Fibroblast of gingiva (primary cell): ENCODE measurements at places on chromosomes 4 and X.

GRCh38 chrX:14409341-14409740 is 120.0 kb upstream of the GLRA2 start:
- peak; percentile 27 for DNase-seq

DNA sequence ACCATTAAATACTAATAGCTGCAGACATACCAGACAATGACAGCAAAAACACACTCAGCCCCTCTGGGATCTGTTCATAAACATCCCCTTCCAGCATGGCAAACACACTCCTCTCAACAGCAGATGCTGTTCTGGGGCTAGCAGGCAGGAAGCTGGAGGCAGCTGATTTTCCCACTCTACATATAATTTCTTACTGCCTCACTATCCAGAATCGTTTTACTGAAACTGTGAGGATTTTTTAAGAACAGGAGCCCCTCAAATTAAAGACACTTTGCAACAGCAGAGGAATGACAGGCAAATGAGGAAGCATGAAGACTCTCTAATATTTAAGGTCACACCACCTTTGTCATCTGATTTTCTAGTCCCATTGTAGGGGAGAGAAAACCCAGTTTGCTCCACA is 2.2 kb downstream of the MAPK10 start:
- DNase-seq = no peak

DNA sequence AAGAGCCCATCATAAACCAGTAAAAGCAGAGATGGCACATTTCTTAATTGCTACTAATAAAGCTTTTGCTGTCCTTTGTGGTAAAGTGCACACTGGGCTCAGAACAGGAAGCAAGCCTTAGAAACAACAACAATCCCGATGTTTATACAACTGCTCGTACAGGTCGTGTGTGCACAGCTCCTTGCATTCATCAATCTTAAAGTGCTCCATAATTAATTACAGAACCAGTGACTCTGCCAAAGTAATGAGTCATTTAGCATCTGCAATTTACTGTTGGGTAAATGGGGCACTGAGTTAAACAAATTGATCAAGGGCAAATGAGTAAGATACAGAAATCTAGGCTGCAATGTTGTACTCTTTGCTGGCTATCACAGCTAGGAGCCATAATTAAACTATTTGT is 61.3 kb upstream of the TXK start:
- DNase-seq = peak; percentile 79

DNA sequence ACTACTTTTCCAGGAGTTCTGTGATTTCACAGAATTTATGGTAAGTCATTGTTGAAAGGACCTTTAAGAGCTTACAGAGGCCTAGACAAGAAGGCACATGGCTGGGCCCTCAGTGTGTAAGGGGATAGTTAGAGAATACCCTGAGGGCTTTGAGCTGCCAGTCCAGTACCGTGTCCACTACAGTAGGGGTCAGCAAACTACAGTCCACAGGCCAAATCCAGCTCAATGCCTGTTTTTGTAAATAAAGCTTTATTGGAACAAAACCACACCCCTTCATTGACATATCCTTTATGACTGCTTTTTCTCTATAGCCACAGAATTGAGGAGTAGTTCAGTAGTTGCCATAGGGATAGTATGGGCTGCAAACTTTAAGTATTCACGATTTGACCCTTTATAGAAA is 176.2 kb downstream of the MID1 start:
- no peak for DNase-seq

- peak; percentile 84 for DNase-seq
Observed at GRCh38 chrX:24025741-24026403, 1.1 kb downstream of the KLHL15 start.

- DNase-seq = no peak
Observed at GRCh38 chrX:120087289-120088017, 10.0 kb upstream of the RHOXF2B start.

DNA sequence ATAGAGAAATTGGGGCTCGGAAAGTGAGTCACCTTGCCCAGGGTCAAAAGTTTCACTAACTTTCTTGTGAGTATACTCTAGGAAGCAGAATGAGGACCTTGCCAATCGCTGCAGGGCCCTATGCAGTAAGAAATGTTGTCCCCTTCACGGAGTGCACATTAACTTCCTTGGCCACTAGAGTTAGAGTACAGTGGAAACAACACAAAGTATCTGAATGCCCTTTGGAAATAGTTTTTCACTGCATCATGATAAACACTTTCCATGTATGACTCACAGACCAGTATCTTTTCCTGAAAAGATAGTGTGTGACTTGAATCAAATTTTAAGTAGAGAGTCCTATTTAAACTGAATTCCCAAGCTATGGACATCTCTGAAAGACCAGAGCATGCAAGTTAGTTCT is 45.5 kb upstream of the STK26 start:
- DNase-seq = no peak

- DNase-seq = no peak
Observed at GRCh38 chr4:19152264-19152663, 1099.4 kb upstream of the SLIT2 start.

DNA sequence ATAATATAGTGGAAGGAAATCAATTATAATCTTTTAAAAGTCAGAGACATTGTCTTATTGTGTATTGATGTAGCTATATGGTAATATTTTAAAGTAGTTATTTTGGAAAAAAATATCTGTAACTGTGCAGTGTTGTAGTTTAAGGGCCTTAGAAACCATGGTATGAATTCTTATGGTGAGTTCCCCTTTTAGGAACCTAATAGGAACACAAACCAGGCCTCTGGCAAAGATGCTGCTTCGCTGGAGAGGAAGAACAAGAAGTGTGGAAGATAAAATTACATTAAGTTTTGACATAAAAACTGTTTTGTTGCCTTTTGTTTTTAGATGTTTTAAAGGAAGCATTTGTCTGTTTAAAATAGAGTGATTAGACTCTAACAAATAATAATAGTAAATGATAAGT is 10.9 kb upstream of the TMPRSS11D start:
- no peak for DNase-seq

GRCh38 chr4:54255881-54256280 is 26.8 kb downstream of the PDGFRA start:
- DNase-seq = peak; percentile 67

DNA sequence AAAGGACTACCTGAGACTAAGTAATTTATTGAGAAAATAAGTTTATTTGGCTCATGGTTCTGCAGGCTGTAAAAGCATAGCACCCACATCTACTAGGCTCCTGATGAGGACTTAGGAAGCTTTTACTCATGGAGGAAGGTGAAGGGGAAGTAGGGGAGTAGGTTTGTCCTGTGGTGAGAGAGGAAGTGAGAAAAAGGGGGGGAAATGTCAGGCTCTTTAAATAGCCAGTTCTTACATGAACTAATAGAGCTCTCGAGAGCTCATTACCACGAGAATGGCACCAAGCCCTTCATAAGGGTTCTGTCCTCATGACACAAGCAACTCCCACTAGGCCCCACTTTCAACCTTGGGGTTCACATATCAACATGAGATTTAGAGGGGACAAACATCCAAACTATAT is 125.5 kb upstream of the NRK start:
- no peak for DNase-seq

- DNase-seq = no peak
Observed at GRCh38 chr4:49002931-49003330, 16.9 kb downstream of the CWH43 start.

DNA sequence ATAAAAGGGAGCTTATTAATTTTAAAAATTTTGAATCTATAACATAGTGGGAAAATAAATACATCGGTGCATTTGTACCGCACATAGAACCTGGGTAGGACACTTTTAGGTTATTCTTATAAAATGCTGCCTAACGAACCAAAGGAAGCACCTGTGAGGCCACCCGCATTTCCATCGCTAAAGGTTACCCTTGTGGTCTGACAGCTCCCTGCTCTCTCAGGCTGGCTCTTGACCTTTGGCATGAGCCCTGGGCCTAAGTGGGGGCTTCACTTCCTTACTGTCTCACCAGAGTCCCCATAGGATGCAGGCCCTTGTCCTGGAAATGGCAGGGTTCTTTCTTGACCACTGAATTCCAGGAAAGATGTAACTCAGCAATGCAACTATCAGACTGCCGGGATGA is 46.0 kb downstream of the HADH start:
- DNase-seq = no peak

DNA sequence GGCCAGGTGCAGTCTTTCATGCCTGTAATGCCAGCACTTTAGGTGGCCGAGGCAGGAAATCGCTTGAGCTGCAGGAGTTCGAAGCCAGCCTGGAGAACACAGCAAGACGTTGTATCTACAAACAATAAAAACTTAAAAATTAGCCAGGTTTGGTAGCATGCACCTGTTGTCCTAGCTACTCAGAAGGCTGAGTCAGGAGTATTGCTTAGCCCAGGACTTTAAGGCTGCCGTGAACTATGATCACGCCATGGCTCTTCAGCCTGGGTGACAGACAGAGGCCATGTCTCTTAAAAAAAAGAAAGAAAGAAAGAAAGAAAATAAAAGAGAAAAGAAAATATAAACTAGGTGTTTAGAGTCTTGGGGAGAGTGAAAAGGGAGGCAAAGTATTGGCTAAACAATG is 96.4 kb upstream of the PDE5A start:
- no peak for DNase-seq

DNA sequence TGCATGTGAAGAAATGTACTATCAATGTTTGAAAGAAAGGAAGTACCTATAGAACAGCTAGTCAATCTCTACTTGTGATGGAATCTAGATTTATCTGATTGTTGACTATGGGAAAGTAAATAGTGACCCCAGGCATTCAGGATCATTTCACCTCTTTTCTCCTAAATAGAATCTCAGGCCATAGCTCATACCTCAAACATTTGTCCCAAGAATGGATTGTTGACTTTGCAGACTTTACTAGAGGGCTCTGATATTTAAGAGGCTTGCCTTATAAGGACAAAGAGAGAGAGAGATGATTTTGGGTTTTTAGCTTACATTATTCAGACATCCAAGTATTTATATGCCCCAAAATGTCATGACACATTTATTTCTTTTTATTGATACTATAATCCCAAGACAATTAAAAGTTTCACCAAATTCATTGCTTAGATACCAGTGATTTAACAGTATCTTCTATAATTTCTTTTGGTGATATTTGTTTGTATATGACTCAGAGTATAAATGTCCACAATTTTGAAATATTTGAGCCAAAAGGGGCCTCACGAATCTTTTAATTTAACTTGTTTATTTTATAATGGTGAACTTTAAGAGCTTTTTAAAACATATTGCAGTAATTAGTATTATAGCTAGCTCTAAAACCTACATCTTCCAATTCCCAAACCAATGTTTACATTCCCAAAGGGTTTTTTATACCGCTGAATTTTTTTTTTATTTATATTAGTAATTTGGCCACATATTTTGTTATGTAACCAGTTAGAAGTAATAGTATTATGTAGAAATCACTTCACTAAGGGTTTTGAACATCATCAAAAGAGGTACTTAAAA is 614.1 kb downstream of the PCDH7 start:
- peak; percentile 50 for DNase-seq

DNA sequence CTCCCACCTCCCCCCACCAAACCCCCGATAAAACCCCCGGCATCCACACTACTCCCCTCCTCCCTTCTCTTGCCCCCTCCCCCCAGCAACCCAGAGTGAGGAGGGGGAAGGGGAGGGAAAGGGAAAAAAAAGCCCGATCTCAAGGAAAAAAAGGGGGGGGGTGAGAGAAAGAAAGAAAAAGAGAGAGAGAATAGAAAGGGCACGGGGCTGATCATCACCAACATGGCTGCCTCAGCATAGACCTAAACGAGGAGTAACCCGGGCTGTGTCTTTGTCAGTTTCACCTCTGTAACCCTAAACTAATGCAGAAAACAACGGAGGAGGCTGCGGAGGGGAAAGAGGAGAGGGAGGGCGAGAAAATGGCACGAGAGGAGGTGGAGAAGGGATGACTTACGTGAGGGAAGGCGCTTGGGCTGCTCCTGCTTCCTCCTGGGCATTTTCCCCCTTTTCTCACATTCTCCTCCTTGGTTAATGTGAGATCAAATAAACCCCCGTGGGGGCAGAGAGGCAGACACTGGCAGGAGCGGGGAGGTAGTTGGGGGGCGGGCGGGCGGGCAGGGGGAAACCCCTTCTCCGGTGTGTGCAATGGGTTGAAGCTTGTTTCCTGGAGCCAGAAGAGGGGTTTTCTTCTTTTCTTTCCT is 532 bp downstream of the ZNF827 start:
- DNase-seq = peak; percentile 22

DNA sequence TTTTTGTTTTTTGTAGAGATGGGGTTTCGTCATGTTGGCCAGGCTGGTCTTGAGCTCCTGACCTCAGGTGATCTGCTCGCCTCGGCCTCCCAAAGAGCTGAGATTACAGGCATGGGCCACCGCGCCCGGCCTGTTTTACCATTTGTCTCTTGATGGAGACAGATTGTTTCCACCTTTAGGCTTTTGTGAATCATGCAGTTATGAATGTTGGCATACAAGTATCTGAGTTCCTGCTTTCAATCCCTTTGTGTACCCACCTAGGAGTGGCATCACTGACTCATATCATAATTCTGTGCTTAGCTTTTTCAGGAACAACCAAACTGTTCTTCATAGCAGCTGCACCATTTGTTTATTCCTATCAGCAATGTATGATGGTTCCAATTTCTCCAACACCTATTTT is 20.2 kb upstream of the MGST2 start:
- no peak for DNase-seq

- DNase-seq = no peak
Observed at GRCh38 chr4:74397748-74398426, 32.9 kb downstream of the EREG start.

- DNase-seq = no peak
Observed at GRCh38 chr4:47550899-47551548, 65.9 kb downstream of the ATP10D start.

DNA sequence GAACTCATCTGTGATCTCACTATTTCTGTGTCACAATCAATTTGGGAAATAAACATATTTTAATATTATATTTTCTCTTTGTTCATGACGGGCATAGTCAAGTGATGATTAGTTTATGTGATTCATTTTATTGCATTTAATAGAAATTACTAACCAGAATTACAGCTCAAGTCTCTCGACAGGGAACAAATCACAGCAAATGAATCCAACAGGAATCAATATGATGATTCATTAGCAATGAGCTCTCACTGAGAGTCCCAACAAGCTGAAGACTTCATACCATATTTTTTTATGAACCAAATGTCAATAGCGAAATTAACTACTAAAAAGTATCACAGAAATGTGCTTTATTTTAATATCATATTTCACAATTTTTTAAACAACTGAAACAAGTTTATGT is 649.7 kb downstream of the GRID2 start:
- DNase-seq = no peak

- DNase-seq = no peak
Observed at GRCh38 chrX:104697294-104697693, 131.3 kb downstream of the IL1RAPL2 start.

- DNase-seq = no peak
Observed at GRCh38 chr4:52823702-52824092, 38.4 kb upstream of the RASL11B start.

DNA sequence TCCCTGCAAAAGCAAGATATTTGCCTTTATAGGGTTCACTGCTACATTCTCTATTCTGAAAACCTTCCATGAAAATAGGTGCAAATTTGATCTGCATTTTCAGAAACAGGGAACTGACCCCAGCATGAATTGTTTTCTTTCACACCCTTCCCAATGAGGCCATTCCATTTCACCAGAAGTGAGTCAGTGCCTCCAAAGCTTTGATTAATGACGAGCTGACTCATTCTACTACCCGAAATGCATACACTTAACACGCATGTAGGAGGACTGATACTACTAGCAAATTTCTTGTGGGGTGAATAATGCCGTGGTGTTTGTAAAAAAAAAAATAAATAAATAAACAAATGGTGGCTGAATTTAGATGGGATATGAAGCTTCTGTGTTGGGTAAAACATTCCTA is 146.9 kb upstream of the FGF13 start:
- peak; percentile 7 for DNase-seq
